Activated CD4-positive, alpha-beta T cell treated with anti-CD3 and anti-CD28 coated beads, Interleukin-2, amount 50 U/mL, for 48 hours (primary cell): ENCODE measurements at places on chromosomes 5 and 9.
A peak's percentile ranks its signal among the peaks of the same experiment; 100 is the strongest.

DNA sequence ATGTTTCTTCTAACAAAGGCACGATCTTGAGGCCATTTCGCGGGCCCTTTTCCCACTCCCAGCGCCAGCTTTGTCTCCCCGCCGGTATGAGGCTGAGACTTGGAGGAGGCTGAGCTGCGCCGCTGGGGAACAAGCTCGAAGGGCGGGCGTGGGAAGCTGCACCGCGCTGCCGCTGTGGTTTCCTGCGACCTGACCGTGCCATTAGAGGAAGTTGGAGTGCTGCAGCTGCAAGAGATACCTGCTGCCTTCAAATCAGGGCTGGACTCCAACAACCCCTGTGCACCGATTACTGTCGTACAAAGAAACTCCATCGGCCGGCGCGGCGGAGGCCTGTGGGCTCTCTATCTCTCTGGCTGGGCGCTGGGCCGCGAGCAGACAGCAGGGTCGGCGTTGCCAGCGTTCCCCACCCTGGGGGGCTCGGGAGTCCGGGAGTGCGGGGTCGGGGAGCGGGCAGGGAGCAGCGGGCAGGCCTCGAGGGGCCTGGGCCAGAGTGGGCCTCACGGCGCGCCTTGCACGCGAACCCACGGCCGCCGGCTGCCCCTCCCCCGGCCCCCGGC, 1.3 kb upstream of the ERBIN start:
- peak; percentile 72 for DNase-seq

DNA sequence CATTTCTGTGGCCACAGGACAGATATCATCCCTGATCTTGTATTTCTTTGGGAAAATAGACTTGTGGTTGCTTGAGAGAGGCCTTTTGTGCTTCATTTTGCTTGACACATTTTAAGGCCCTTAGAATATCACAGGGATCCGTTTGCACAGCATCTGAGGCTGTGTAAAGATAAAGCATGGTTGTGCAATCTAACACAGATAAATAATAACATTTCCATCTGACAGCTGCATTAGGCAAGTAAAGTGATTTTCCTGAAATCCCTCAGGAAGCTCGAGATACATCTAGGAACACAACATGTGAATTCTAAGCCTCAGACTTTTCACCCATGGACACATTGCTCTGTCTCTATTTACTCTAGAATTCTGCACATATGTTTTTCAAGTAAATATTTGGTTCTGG, 212.8 kb upstream of the ADAMTSL1 start:
- no peak for DNase-seq

GRCh38 chr9:101342595-101342994, 42.2 kb downstream of the BAAT start:
- no peak for DNase-seq

- no peak for DNase-seq
Measured at GRCh38 chr9:128059365-128059983, 7.6 kb downstream of the NAIF1 start.

DNA sequence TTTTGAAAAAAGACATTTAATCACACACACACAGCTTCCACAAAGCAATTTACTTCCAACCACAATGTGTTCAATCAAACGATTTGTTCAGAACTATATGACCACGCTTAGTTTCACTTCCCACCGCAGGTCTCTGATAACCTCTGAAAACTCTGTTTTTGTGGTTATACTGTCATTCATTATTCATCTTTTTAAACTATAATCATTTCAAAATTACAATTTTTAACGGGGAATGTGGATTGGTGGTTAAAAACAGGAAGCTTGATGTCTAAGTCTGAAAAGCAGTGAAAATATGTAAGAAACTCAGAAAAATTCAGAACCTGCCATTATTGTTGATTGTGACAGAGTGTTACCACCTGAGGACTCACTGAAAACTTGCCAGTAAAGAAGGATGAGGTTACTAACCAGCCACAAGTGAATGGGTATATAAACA, 12.7 kb upstream of the TMEM174 start:
- peak; percentile 78 for DNase-seq

- DNase-seq = peak; percentile 85
Measured at GRCh38 chr5:170571875-170572852, 68.3 kb downstream of the KCNIP1 start.

DNA sequence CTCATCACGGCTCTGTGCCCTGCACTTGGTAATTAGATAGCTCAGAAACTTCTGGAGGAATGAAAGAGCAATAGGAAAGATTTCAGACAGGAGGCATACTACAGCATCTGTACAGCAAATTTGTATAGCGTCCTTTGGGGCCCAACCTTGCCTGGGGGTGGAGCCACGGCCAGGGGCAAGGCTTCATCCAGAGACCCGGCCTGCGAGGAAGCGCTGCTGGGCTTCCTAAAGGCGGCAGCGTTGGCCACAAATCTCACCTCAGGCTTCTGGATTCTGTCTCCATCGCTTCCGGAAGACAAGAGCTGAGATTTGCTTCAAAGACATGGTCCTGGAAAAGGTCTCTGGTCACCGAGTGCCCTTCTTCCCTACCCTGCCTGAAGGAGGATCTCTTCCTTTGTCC, 12.2 kb upstream of the SPATA31D1 start:
- no peak for DNase-seq
